ENCODE measurements at places on chromosomes 3 and 15.

GRCh38 chr3:39106851-39107387 lies 508 bp downstream of the GORASP1 start:
- no peak for DNase-seq

DNA sequence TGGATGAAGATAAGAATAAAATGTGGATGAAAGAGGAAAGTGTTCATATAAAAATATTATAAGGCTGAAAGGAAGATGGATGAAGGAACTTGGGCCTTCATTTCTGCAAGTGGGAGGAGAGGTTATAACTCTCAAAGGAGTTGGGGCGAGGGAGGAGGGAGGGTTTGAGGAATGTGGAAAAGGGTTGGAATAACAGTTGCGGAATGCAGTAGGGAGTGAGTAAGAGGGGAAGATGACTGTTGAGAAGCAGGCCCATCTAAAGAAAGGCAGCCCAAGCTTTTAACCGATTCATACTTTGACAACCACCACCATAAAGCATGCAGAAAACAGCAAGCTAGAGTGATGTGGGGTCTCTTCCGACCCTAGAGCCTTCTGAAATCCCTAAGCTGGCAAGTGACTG lies 8.3 kb upstream of the TM4SF4 start:
- no peak for DNase-seq

DNA sequence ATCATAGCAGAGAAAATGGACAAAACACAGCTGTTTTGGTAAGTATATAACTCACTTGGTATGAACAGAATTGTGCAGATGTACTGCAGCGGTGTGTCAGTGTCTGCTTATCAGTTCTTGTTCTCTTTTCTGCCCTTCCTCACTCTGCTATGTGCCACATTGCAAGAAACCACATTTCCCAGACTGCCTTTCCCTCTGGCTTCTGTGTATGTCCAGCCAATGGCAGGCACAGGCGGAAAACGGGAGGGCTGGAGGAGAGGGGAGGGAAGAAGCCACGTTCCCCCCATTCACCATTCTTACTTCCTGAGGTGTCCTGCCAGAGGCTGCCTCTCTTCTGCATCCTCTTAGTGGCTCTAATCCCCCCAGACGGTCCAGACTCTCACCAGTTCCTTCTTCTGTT lies 15.4 kb downstream of the HHLA2 start:
- peak; percentile 15 for DNase-seq

DNA sequence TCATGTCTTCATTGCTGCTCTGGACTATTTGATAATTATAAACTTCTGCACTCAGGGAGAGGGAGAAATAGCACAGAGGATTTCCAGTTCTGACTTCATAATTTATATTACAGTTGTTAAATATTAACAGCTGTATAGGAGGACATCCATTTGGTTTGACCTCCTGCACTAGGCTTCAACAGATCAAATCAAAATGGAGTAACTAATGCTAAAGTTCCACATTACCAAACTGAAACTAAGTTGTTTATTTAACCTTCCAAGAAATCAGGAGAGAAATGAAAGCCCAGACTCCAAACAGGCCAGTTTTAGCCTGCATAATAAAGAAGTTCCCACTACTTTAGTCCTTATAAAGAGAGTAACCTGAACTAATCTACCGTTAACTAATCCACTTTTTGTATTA lies 4.6 kb downstream of the PLSCR2 start:
- no peak for DNase-seq

- DNase-seq = no peak
Measured at GRCh38 chr3:194135516-194135805, 487 bp upstream of the HES1 start.

DNA sequence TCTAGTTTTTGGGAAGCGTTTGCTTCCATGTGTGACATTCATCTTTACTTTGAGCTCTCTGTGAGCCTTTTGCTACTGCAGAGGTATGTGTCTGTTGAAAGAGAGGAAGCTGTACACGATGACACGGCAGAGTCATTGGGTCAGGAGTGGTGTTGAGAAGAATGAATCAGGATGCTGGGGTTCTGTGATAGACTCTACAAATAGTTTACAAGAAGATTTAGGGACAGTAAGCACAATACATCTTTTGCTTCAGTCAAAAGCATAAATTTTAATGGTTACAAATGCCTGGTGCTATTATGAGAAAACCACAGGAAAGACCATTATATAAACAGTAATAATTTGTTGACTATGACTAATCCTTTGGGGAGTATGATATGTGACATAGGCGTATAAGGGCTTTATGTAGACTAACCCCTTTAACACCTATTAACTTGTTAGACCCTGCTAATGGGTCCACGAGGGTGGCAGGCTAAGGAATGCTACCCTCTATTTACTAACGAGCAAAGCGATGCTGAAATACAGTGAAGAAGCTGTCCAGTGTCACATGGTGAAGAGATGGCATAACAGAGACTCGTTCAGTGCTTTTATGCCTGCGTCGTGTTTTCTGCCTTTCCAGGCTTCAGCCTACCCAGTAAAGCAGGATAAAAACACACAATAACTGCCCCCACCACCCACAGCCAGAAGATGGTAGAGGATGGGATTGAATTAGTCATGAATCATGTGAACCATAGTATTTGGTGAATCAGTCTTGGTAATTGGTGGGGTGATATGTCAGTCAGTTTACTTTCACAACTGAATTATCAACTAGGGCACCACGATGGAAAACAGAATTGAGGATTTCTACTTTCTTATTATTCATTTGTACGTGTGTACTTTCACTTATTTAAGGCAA lies 118.8 kb downstream of the LPP start:
- DNase-seq = no peak

- no peak for DNase-seq
Measured at GRCh38 chr3:196868297-196868661, 559 bp downstream of the SENP5 start.

GRCh38 chr3:31968369-31968926 lies 12.6 kb downstream of the OSBPL10 start:
- no peak for DNase-seq

DNA sequence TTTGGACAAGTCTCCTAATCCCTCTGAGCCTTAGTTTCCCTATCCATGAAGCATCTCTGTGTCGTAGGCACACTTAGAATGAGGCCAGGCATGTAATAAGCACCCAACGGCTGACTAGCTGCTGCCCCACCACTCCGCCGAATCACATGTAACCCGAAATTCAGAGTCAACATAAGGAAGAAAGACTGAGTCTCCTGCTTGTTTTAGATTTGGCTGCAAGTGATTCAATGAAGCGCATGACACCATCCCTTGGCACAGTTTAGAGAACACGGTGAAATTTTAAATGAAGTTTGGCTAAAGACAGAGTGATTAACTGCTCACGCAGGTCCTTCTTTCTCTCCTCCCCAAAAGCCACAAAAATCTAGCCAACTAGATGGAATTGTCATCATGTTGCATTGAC lies 279.2 kb downstream of the TLE3 start:
- no peak for DNase-seq

GRCh38 chr15:64264502-64264901 lies 91.5 kb downstream of the CSNK1G1 start:
- DNase-seq = no peak

- DNase-seq = no peak
Measured at GRCh38 chr3:128725547-128726022, 398 bp upstream of the RAB7A start.

DNA sequence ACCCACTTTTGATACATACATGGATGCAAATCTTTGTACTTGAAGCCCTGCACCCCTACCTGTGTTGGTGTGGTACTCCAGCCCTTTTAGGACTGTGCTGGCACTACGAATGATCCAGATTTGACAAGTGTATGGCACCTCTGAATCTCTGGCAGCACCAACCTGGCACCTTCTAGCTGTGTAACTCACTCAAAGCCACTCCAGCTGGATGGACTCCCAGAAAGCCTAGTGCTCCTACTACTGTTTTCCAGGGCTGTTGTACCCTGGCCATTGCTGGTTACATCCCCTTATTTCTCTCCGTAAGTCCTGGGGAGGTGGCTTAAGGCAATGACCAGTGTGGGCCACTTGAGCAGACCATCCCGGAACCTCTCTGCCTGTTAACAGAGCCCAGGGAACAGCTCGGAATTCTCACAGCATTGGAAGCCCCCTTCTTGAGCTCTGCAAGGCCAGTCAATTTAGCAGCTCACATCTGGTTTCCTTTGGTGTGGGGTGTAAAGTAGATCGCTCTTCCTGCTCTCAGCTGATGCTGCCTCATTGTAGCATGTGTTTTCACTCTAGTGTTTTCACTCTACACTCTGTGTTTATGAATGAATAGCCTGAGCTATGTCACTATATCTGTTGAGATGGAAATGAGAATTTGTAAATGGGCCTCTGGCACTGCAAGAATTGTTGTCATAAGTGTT lies 12.2 kb downstream of the CALML4 start:
- DNase-seq = no peak

DNA sequence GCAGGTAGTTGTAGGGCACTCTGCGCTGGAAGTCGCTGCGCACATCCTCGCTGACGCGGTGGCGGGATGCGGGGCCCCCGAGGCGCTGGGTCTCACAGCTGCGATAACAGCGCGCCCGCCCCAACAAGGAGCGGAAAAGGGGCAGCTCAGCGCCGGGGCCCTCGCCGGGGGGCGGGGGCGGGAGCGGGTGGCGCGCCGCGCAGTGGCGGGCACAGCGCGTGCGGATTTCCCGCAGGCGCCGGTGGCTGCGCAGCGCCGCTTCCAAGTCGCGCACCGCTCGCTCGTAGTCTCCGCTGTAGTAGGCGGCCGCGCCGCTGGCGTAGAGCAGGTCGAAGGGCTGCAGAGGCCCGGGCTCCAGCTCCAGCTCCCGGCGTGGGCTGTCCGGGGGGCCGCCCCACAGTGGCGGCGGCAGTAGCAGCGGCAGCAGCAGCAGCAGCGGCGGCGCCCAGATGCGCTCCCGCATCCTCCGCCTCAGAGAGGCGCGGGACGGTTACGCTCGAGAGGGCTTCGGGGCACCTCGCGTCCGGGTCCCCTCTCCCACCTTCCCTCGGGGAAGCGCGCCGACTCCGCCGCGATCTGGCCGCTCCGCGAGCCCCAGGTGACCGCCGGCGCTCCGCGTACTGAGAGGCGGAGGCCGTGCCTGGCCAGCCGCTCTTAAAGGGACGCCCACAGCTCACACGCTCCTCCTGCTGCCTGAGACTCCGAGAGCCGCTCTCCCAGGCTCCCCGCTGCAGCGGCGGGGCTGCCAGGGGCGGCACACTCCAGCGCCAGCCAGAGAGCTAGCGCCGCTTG lies at the start of gene P3H2:
TSS of gene P3H2 (minus strand) at position 629 of the 792 bp plus-strand sequence. CDS start at position 463, 166 bp downstream.
- DNase-seq = no peak

GRCh38 chr3:45887285-45887684 lies 942 bp downstream of the CCR9 start:
- DNase-seq = no peak

- DNase-seq = no peak
Measured at GRCh38 chr3:122519693-122520092, 5.0 kb upstream of the KPNA1 start.

GRCh38 chr3:36257158-36257852 lies 123.0 kb upstream of the STAC start:
- DNase-seq = no peak

DNA sequence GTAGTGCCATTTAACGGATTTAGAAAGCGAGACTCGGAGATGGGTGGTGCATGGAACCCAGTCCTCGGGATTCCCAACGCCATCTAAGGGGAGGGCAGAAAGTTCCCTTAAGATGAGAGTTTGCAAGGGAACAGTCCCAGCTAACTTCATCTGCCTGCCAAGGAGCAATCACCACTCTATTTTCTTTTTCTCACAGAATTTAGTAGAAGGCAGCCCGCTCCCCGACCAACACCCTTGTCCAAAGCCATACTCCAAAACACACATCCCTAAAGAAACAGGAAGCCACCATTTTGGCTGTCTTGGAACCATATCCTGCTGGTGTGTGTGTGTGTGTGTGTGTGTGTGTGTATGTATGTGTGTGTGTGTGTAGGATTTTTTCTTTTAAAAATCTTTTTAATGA lies 7.1 kb upstream of the FGD5 start:
- no peak for DNase-seq

- DNase-seq = no peak
Measured at GRCh38 chr3:194040516-194041273, 95.3 kb upstream of the HES1 start.
